ENCODE measurements at places on chromosomes 7 and 10.

DNA sequence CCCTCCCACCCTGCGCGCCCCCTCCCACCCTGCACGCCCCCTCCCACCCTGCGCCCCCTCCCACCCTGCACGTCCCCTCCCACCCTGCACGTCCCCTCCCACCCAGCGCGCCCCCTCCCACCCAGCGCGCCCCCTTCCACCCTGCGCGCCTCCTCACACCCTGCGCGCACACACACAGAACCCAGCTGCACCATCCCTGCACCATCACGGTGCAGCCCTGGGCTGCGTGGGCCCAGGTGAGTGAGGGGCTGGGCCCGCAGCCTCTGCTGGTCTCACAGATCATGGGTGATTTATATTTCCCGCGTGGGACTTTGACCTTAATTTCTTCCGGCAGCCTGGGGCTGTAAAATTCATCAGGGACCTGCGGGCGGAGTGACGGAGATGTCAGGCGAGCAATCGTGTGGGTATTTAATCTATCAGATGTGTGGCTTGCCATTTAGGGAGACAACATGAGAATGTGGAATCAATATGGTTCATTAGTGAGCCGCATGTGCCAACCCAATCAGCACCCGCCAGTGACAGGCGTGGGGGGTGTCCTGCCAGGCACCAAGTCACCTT, 57.7 kb downstream of the C10orf105 start:
- no peak for DNase-seq
- no peaks in the 10 kb centered on the region for H3K36me3 ChIP-seq
- H3K4me1 ChIP-seq = peaks cover under 1% of the 10 kb centered on the region
- H3K27ac ChIP-seq = no peak overlapping the region
- H3K27me3 ChIP-seq = no peaks in the 10 kb centered on the region
- no peak overlapping the region for H3K4me3 ChIP-seq

GRCh38 chr7:127250312-127251035, 2.3 kb downstream of the GRM8 start:
- H3K4me3 ChIP-seq = no peak overlapping the region
- no peaks in the 10 kb centered on the region for H3K36me3 ChIP-seq
- no peak for DNase-seq
- H3K27ac ChIP-seq = no peak overlapping the region
- peaks cover 36% of the 10 kb centered on the region for H3K27me3 ChIP-seq
- peaks cover 6% of the 10 kb centered on the region for H3K4me1 ChIP-seq

DNA sequence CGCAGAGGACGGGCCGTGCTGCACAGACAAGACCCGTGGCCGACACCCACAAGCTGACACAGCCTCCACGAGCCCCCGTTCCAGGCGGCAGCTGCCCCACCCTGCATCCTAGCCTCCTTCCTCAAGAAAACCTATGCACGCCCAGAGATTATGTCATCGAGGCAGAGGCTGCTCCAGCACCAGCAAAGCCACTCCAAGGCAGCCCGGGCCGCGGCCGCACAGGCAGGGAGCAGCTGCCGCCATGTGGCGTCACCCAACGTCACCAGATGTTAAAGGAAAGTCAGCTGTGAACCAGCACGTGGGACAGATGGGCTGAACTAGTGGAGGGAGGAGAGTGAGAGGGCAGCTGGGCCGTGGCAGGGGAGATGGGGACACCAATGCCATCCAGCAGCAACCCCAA, 59.8 kb downstream of the STK32C start:
- H3K27me3 ChIP-seq = no peaks in the 10 kb centered on the region
- no peak for DNase-seq
- H3K4me3 ChIP-seq = no peak overlapping the region
- H3K27ac ChIP-seq = no peak overlapping the region

DNA sequence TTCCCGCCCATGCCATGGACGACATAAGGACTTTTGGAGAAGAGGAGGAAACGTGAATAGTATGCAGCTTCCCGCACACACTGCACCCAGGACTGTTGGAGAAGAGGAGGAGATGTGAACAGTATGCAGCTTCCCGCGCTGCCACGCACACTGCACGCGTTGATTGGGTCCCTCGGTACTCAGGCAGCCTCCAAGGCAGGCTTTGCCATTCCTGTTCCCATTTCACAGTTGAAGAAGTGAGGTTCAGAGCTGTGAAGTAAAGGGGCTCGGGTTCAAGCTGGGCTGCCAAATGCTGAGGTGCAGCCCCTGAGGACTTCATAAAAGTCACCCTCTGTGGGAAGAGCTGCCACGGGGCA, 147.9 kb upstream of the FAM20C start:
- no peak for DNase-seq
- H3K4me1 ChIP-seq = no peaks in the 10 kb centered on the region
- peaks cover 9% of the 10 kb centered on the region for H3K27me3 ChIP-seq
- H3K4me3 ChIP-seq = no peak overlapping the region
- no peak overlapping the region for H3K27ac ChIP-seq
